ENCODE measurements at places on chromosomes 12 and 14. TPM values are rescaled to one million over a fixed set of nuclear protein-coding genes. Genes with fewer than 3 reads are reported as not detected.

Gene PLBD1
- total RNA-seq = 0.34 TPM

Gene AKAP5
- total RNA-seq = 0.68 TPM

Gene ASCL1
- not detected for total RNA-seq

Gene DDX47
- total RNA-seq = 87.7 TPM

Gene NTF3
- 0.34 TPM for total RNA-seq

Gene POTEG
- total RNA-seq = not detected

Gene LRRC10
- not detected for total RNA-seq

Gene RBP5
- 0.19 TPM for total RNA-seq

Gene FGF23
- total RNA-seq = not detected

Gene PA2G4
- total RNA-seq = 106 TPM

Gene PIP4P1
- total RNA-seq = 16.9 TPM

Gene PAWR
- total RNA-seq = 154 TPM

Gene TRIM9
- total RNA-seq = not detected

Gene TAS2R8
- not detected for total RNA-seq

Gene PLEKHG7
- not detected for total RNA-seq

Gene SLC22A17
- 3.7 TPM for total RNA-seq

Gene WSCD2
- not detected for total RNA-seq

Gene SSPN
- total RNA-seq = 0.34 TPM

Gene CCDC197
- total RNA-seq = not detected

Gene CCDC59
- 62.5 TPM for total RNA-seq

Gene TEX52
- total RNA-seq = not detected

Gene KRT82
- total RNA-seq = not detected

Gene SYT1
- total RNA-seq = 9.7 TPM

Gene RDH12
- not detected for total RNA-seq

Gene CFL2
- total RNA-seq = 135 TPM

Data from dermis blood vessel endothelial cell (primary cell).